Skeletal muscle cell (primary cell): ENCODE measurements at places on chromosomes 5 and 9.

DNA sequence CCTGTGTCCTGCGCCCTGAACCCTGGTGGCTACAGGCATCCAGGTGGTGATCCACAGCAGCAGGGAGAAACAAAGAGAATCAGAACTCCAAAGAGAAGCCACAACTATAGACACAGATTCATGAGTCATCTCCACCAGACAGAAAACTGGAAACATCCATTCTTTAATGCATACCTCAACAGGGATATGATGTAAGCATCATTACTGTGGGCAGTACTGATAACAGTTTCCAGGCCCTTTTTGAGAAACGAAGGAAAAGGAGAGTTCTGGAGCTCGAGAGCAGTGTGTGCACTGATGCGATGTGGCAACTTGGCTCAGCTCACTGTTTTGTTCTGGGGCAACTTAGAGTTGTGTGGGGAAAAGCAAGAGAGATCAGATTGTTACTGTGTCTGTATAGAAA lies 215.6 kb upstream of the ADAMTS16 start:
- DNase-seq, result no peak

- DNase-seq, result no peak
Observed at GRCh38 chr5:137155261-137156000, 343.7 kb downstream of the SPOCK1 start.

DNA sequence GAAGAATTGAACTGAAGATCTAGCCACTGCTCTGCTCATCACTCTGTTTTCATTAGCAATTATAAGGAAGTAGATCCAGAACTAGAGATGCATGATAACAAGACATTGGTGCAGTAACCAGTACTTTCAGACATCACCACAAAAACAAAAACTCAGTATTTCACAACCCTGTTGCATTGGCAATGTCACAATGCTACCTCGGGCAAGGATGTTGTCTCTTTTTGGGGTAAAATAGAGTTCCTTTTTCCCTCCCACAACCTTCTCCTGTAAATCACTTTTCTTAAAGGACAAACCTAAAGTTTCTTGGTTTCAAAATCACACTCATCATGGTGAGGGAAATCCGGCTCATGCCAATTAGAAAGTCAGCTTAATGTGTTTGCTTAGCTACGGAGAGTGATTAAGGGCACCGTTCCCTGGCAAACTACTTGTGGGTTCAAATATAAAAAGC lies 420.1 kb upstream of the MEF2C start:
- DNase-seq, result no peak

- peak; percentile 93 for DNase-seq
Observed at GRCh38 chr5:94433397-94434163, 184.8 kb downstream of the KIAA0825 start.

DNA sequence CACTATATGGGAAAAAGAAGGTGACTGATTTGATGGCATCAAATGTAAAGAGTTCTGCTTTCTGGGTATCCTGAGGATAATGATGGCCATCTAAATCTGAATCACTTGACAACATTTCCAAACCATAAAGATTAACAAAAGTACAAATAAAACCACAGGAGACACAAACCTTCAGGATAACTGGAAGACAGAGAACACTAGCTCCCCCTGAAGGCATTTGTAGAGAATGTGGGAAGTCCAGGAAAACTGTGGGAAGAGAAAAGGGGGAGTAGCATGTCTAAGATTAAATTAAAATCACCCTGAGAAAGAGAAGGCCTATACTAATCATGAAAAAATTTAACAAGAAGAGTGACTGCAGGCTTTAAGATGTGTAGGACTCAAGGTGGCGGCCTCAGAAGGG lies 116.2 kb downstream of the PRELID2 start:
- no peak for DNase-seq

DNA sequence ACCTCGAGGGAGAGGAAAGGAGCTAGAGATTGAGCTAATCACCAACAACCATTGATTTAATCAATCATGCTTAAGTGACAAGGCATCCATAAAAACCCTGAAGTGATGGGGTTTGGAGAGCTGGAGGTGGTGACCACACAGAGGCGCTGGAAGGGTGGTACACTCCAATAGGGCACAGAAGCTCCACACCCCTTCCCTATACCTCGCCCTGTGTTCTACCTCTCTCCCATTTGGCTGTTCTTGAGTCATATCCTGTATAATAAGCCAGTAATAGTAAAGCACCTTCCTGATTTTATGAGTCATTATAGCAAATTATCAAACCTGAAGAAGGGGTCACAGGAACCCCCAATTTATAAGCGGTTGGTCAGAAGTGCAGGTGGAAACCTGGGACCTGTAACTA lies 18.3 kb downstream of the ACTL7B start:
- no peak for DNase-seq

GRCh38 chr9:61665829-61666228 lies 476.0 kb downstream of the SPATA31A7 start:
- no peak for DNase-seq

GRCh38 chr5:167816864-167817263 lies 474.6 kb upstream of the WWC1 start:
- DNase-seq, result no peak

GRCh38 chr5:122727112-122727541 lies 47.8 kb upstream of the SNX2 start:
- DNase-seq, result peak; percentile 47

- no peak for DNase-seq
Observed at GRCh38 chr9:37509536-37509935, 23.8 kb downstream of the POLR1E start.

- no peak for DNase-seq
Observed at GRCh38 chr5:1850324-1851154, 32.2 kb downstream of the IRX4 start.

- no peak for DNase-seq
Observed at GRCh38 chr9:95585824-95586223, 69.1 kb upstream of the PTCH1 start.

DNA sequence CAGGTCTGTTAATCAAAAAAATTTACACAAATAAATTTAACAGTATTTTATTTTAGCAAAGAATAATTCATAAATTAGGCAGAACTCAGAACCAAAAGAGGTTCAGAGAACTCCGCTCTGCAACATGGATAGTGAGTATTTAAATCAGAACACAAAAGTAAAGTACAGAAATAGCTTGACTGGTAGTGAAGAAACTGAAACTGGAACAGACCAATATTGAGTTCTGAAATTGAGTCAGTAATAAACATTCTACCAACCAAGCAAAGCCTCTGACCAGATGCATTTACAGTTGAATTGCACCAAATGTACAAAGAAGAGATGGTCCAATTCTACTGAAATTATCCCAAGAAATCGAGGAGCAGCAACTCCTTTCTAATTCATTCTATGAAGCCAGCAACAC lies 1542.8 kb downstream of the EFNA5 start:
- no peak for DNase-seq

- DNase-seq, result no peak
Observed at GRCh38 chr5:179470201-179470600, 80.2 kb upstream of the RUFY1 start.

DNA sequence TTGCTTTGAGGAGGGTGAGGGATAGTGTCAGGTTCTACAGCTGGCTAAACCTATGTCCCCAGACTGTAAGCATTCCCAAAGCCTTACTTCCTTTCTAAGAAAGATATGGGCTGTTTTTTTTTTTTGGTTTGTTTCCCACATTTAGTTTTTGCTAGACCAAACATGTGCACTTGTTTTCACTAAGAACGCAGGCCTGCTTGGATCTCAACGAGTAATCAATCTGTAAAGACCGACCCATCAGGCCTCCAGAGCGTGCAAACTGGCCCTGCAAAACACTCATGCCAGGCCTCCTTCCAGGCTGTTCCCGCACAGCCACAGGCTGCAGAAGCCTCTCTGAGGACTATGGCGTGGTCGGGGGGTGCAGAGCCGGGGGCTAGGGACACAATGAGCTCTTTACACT lies 304.8 kb upstream of the PANK3 start:
- no peak for DNase-seq

DNA sequence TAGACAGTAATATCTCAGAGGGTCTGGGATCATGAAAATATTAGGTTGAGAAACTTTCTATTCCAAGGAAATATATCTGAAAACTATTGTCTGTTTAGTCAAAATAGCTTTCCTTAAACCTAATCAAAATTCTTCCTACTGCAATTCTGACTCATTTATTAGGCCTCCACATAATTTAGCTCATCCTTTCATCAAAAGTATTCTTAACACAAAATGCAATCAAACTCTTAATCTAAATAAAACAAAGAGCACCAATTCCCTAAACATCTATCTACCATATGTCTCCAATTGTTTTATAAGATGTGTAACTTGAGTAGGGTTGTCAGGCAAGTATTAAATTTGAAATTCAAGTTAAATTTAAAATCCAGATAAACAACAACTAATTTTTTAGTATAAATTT lies 142.1 kb downstream of the PLK2 start:
- no peak for DNase-seq

DNA sequence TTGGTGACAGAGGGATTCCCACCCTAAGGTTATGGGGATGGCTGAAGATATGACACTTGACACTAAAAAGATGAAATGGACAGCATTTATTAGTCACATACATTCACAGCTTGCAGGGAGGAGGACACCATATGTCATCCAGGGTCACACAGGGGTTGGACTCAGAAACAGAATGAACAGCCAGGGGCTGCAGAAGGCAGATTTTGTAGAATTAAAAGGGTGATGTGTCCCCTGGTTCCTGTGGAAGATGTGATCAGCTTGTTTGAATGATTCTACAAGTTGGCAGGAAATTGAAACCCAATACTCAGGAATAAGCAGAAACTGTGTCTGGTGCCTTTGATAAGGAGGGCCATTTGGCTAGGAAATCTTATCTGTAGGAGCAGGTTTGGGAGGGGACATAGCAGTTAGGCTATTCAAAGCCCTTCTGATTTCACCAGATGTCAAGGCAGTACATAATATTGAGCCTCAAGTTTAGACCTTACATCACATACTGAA lies 102.3 kb upstream of the GRIN3A start:
- DNase-seq, result no peak

GRCh38 chr9:135067096-135067710 lies 20.3 kb upstream of the OLFM1 start:
- DNase-seq, result no peak

- DNase-seq, result no peak
Observed at GRCh38 chr5:96117771-96118651, 156.4 kb upstream of the ELL2 start.

DNA sequence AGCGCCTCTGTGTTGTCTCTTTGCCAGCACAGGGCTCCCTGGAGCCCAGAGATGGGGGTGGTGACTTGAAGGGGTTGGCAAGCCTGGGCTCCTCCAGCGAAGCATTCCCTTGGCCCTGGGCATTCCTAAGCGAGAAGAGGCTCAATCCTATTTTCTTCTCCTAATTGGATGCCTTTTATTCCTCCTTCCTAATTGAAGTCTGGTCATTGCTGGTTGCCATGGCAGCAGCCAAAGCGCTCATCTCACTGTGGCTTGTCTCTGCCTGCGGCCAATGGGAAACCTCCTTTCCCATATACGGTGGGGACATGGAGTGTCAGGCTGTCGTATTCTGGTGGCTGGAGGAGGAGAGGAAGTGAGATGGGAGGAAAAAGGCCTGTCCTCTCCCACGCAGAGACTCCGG lies 52.3 kb upstream of the RARS1 start:
- DNase-seq, result no peak

GRCh38 chr9:89367726-89368437 lies 49.6 kb downstream of the SECISBP2 start:
- no peak for DNase-seq

DNA sequence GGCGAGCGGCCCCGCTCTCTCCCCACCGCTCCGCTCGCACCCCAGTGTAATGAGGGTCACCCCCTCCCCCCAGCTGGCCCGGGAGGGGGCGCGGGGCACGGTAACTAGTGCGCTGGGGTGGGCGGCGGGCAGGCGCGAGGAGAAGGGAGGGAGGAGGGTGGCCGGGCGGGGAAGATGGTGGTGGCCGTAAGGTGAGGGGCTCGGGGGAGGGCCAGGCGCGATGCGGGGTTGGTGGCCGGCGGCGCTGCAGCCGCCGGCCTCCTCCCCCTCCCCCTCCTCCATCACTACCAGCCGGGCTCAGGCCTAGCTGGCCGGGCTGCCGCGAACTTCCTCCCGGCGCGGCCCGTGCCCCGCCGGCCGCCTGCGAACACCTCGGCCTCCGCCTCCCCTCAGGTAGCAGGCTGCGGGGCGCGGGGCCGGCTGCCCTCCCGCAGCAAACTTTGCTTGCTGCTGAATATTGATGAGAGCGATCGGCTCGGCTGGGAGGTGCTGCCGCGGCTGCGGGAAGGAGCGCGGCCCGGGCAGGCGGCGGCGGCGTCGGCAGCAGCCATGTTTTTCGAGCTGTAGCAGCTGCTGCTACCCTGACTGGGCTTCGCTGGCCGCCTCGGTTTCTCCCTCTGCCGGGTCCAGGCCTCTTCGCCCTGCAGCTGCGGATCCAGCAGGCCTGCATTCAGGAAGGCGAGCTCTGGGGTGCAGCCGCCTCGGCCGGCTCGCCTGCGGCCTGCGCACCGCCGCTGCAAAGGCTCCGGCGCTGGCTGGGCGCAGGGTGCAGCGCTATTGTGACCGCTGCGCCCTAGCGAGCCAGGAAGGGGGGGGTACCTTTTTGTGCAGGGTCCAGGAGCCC lies 502 bp downstream of the NSD1 start:
- no peak for DNase-seq

DNA sequence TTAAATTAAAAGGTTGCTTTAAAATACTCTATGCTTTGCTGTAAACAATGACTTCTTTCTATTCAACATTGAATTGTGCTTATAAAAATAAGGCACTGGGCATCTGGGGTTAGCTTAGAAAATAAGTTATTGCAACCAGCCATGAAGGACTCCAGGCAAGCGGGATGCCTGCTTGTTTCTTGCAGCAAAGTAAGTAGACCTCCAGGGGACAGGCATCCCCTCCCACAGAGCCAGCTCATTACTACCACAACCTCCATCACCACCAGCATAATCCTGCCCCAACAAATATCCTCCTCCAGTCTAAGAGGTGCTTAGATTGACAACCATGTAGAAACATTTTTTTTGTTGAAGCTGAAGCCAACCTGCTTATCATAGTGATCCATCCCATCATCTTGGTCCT lies 190.4 kb downstream of the TARS1 start:
- no peak for DNase-seq

DNA sequence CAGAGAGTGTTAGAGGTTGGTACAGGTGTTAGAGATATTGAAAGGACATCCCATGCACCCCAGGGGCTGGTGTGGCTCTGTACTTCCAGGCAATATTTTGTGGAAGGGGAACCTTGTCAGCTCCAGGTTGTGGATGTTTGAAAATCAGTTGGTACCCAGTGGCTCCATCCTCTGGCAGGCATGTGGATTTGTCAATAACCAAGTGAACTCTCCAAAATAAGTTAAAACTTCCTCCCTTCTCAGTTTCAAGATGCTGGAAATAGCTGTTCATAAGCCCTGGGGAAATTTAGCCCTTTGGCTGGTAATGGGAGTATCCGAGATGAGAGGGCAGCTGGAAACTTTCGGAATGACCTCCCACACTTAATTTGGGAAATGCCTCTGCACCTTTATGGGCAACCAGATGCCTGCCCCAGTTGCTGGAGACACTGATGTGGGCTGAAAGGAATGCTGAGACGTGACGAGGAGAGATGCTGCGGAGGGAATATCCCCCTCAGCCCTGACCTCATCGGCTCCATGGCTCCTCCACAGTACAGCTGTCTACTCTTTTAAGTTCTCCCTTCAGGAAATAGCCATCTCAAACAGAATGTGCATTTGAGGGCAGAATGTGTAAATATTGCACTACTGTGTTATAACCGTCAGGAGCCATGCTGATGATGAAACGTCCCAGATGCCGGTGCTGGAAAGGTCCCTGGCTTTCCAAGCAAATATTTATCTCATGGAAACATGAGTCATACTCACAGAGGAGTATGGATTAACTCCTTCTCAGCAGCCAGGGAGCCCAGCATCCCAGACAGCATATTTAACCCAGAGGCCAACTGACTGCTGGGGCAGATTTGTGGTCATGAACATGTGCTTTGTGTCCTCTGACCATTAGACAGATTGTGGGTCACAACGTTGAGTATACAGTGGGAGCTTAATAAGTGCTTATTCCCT lies 29.5 kb downstream of the TGFBI start:
- peak; percentile 98 for DNase-seq
